Tongue (tissue), 3 donors: ENCODE measurements at places on chromosomes 13 and 19. TPM values are rescaled to one million over a fixed set of nuclear protein-coding genes. Genes with fewer than 3 reads are reported as not detected.

Gene CASP14
- 0.10 TPM for total RNA-seq

Gene CNFN
- 1.6 TPM for total RNA-seq

DNA sequence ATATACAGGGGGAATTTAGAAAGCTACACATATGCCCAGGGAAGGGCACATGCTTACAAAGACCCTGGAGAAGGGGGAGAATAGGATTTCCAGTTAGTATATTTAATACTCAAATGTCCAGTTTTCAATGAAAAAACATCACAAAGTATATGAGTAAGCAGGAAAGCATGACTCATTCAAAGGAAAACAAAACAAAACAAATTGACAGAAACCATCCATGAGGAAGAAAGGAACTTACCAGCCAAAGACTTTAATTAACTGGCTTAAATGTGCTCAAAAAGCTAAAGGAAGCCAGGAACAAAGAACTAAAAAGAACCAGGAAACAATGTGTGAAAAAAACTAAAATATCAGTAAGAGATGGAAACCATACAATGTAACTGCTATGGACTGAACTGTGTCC is 716.2 kb upstream of the ARGLU1 start:
- peak; percentile 5 for DNase-seq

- no peak for DNase-seq
Measured at GRCh38 chr13:112767506-112768471, 78.0 kb downstream of the ATP11A start.

DNA sequence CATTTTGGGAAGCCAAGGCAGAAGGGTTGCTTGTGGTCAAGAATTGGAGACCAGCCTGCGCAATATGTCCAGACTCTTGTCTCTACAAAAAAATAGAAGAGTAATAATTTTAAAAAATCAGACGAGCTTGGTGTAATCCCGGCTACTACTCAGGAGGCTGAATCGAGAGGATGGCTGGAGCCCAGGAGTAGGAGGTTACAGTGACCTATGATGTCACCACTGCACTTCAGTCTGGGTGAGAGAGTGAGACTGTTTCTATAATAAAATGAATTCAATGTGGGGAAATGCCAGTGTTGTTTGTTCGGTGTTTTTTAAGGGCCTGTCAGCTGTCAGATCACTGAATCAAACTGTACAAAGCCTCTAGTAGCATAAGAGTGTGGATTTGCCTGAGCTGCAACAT is 1.2 kb upstream of the FBXL3 start:
- DNase-seq: peak; percentile 21
